ENCODE measurements at places on chromosomes 2 and 18. TPM values are rescaled to one million over a fixed set of nuclear protein-coding genes. Genes with fewer than 3 reads are reported as not detected.

The ASB1 gene
- total RNA-seq: 11.1 TPM

The NRBP1 gene
- 116 TPM for total RNA-seq

The B3GNT7 gene
- total RNA-seq: 0.50 TPM

The UGT1A10 gene
- not detected for total RNA-seq

The PCARE gene
- total RNA-seq: not detected

Data from thoracic aorta endothelial cell (primary cell).